ENCODE measurements at places on chromosomes 2 and 18.

DNA sequence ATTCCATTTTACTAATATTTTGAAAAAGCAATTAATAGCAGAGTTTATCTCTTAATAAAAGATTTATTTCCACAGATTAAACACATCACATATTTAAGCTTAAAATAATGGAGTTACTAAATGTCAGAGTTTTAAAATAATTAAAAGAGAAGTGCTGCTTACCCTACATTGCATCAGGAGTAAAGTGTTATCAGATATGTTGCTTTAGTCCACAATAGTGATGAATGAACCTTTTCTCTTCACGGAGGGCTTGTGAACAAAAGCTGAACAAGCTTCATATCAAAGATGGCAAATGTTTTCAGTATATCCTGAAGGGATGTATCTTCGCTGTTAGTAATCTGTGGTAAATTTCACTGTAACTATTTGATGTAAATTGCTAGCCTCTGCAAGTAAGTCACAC lies 69.4 kb upstream of the TTC27 start:
- no peak for DNase-seq

- no peak for DNase-seq
These were observed 130.3 kb upstream of the GLI2 start for GRCh38 chr2:120605231-120605935.

- no peak for DNase-seq
These were observed 729.4 kb downstream of the RNF144A start for GRCh38 chr2:7646661-7647060.

DNA sequence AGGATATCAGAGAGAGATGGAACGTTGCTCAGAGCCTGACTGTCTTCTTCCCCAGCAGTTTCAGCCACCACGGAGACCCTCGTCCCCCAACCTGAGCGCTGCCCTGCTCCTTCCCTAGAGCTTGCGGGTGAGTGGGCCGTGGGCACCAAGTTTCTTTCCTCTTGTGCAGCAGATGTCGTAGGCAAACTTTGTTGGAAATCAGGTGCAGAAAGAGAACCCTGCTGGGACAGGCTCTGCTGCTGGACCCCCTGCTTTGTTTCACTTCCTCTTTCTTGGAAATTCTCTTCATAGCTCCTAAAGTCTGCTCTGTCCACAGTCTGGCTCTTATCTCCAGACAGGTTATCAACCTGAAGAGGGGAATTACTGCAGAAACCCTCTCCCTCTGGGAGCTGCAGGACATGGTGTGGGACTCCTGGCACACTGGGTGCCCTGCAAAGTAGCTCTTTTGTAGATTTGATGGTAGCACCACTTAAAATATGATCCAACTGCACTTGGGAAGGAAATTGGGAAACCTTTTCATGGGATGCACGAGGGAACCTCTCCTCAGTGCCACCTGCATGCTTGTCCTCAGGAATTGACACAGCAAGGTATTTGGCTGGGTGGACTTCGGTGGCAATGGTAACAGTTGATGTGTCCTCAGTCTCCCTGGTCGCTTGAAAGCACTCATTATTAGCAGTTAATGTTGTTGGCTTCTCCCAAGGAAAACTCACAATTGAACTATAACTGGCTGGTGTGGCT lies 92.2 kb downstream of the ALPK2 start:
- peak; percentile 53 for DNase-seq

GRCh38 chr18:11923450-11923849 lies 15.3 kb upstream of the MPPE1 start:
- no peak for DNase-seq

DNA sequence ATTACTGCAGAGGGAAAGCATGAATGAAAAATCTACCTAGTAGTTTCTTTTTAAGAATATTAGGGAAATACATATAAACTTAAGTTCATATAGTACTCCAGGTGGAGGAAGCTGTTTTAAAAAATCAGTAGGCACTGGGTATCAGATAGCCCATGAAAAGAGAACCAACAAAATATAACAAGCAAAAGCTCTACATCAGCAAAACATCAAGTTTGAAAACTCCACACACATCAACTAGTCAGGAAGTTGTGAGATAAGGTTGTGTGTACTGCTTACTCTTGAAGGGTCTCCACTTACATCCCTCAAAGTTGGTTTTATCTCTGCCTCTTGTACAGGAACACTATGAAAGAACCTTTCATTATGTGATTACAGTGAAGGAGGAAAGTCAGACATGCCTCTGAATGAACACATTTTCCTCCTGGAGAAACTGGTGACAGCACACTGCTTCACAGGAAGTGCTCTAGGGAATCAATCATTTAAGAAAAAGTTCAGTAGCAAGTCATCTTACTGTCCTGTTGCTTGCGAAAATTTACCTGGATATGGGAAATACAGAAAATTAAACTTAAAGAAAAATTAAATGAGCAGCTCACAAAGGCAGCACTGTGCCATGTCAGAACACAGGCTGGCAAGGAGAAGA lies 57.7 kb downstream of the THADA start:
- no peak for DNase-seq

DNA sequence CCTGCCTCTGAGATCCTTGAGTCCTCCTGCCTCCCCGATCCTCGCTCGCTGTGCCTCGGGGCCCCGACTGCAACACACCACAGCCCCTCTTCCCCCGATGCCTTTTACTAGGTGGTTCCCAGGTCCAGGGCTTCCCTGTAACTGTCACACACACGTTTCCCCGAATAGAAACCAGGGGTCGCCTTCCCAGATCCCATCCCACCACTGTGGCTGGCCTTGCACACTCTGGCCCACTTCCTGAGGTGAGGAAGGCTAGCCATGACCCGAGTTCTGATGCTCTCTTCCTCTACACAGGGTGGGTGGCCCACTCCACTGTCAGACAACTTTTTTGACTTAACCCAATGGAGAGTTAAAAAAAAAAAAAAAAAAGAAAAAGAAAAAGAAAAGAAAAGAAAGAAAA lies 139.6 kb upstream of the ASB18 start:
- DNase-seq: no peak

- DNase-seq: no peak
These were observed 20.6 kb upstream of the ST8SIA3 start for GRCh38 chr18:57331718-57332117.

DNA sequence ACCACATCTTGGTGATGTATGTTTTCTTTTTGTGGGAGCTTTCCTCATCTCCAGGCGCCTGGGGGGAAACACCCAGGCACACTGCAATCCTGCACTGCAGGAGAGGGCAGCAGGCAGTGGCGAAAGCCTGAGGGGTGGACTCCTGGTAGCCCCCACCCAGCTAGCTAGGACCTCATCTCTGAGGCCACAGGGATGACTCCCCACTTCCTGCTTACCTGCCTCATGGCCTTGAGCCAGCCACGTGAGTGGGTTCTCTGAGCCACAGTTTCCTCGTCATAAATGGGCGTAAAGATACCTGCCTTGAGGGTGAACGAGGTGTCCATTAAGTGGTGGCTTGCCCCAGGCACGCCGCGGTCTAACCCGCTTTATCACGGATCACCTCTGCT lies 19.1 kb downstream of the TRAF3IP1 start:
- no peak for DNase-seq

DNA sequence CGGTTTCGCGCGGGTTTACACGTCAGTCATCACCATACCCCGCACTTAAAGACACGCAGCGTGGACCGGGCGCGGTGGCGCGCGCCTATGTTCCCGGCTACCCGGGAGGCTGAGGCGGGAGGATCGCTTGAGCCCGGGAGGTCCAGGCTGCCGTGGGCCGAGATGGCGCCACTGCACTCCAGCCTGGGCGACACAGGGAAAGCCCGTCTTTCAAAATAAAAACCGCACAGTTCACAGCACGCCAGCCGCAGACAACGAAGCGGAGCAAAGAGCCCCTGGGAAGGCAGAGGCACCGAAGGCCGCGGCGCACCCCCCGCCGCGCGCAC lies 328 bp downstream of the DTYMK start:
- no peak for DNase-seq

DNA sequence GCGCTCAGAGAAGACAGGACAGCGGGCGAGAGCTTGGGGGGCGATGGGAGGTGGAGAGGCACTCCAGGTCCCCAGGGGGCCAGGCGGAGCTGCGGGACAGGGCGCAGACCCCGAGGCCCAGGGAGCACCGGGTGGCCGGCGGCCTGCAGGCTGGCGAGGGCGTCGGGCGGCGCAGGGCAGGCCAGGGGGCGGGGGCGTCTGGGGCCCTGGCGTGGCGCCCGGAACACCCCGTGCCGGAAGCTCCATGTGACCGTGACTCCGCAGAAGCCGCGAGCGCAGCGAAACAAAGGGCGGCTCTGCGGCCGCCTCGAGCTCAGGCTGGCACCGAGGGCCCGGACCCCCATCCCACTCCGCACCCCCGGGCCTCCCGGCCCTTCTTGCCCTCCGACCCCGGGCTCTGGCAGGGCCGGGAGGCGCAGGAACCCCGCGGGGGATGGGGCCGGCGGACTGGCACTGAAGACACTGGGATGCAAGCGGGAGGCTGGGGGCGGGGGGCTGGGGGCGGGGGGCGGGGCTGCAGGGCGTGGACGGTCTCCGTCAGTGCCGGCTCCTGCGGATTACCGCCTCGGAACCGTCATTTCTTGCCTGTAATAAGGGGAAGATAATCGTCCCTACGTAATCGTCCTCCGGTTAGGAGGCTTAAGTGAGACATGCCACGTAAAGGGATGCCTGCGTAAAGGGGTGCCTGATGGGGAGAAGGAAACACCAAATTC lies 19.1 kb downstream of the SH2D6 start:
- peak; percentile 91 for DNase-seq

DNA sequence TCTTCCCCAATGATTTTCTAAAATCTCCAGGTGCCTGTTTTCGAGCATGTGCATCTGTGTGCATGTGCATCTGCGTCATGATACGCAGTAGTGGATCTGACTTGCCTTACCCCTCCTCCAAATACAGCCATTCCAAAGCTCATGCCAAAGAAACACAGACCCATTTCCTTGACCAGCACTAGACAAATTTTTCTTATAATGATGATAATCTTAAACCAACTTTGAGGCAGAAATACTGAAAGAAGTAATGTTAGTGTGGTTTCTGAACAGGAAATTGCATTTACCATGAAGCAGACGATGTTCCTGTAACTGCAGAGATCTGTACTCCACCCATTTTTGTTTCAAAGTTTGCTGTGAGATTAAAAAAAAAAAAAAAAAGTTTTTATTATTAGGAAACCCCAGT lies 25.6 kb downstream of the CYTIP start:
- DNase-seq: no peak

DNA sequence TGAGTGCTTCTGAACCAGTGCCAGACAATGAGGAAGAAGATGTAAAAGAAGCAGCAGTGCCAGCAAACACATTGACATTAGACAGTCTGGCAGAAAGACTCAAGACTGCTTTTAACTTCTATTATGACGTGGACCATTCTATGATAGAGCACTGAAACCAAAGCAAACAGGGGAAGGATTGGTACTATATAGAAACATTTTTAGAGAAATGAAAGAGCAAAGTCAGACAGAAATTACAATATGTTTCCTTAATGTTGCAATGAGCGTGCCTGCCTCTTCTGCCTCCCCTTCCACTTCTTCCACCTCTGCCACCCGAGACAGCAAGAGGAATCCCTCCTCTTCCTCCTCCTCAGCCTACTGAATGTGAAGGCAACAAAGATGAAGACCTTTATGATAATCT lies 39.7 kb downstream of the DHX57 start:
- DNase-seq: peak; percentile 72

DNA sequence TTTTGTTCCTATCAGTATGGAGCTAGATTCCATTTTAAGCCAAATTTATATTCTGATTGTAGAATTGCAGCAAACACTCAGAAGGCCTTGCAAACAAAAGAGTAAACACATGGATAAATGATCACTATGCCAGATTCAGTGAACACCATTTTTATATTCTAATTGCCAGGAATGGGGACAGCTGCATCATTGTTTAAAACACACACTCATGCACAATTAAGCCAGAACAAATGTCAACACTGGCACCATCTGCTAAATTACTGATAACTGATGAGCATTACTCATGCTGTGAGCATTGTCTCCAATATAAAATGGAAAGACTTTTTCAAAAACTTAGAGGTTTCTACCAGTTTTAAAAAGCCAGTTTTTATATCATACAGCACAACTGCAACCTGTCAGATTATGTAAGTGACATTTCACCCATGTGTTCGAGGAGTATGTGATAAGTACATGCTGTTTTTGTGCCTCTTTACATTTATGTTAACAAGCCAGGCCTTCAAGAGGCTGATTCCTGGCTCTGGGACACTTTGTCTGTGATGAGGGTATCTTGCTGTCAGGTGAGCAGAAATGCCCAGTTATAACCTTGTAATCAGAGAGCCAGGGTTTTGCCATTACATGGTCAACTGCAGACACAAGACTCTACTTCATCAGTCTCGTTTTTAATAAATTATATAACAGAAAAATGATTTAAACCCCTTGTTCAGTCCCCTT lies 4.4 kb upstream of the ST8SIA5 start:
- DNase-seq: peak; percentile 55

DNA sequence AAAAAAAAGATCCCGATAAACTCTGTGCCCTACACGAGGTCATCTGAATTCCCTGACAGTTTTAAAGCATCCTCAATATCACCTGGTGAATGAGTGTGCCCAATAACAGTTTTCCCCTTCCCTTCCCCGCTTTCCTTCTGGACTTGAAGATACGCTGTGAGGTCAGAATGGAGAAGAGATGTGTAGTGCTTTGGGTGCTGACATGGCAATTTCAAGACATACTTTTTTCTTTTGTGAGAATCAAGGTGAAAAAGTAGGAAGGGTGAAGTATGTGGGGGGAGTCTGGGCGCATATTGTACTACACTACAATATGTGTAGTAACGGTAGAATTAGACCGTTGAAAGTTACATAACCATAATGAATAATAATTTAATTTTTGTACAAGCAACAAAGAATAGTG lies 21.7 kb downstream of the DNAJC27 start:
- DNase-seq: no peak

GRCh38 chr2:37558623-37559022 lies 112.8 kb downstream of the CDC42EP3 start:
- peak; percentile 60 for DNase-seq

DNA sequence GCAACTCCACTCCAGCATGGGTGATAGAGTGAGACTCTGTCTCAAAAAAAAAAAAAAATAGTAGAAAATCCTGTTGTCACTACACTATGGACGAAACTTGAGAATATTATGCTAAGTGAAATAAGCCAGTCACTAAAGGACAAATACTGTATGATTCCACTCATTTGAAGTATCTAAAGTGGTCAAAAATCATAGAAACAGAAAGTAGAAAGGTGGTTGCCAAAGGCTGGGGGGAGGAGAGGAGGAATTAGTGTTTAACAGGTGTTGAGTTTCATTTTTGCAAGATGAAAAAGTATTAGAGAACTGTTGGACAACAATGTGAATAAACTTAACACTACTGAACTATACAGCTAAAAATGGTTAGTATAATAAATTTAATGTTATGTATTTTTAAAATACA lies 18.8 kb upstream of the RMP24 start:
- DNase-seq: no peak

- no peak for DNase-seq
These were observed 365.6 kb upstream of the UBE2E3 start for GRCh38 chr2:180614776-180615175.
